Stomach (tissue), 19 donors: ENCODE measurements at places on chromosomes 7 and 10.

DNA sequence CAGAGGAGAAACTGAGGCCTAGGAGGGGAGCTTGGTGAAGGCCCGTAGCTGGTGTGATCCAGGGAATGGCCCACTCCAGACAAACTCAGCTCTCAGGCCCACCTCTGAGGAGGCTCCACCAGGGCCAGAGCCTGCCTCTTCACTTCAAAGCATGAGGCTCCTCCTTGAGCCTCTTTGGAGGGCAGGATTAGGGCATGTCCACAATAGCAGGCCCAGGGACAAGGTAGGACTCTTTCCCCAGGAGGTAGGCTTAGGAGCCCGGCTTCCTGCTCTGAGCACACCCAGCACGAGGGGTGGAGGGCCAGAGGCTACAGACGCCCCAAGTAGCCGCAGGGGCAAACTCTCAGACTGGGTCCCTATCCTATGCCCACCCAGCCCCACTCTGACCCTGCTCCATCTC is 164.6 kb upstream of the ZMIZ1 start:
- DNase-seq = peak; percentile 13

- no peak for DNase-seq
Measured at GRCh38 chr7:157926521-157927150, 589.8 kb downstream of the DNAJB6 start.

- DNase-seq = no peak
Measured at GRCh38 chr7:39602351-39602750, 21.0 kb upstream of the RALA start.

DNA sequence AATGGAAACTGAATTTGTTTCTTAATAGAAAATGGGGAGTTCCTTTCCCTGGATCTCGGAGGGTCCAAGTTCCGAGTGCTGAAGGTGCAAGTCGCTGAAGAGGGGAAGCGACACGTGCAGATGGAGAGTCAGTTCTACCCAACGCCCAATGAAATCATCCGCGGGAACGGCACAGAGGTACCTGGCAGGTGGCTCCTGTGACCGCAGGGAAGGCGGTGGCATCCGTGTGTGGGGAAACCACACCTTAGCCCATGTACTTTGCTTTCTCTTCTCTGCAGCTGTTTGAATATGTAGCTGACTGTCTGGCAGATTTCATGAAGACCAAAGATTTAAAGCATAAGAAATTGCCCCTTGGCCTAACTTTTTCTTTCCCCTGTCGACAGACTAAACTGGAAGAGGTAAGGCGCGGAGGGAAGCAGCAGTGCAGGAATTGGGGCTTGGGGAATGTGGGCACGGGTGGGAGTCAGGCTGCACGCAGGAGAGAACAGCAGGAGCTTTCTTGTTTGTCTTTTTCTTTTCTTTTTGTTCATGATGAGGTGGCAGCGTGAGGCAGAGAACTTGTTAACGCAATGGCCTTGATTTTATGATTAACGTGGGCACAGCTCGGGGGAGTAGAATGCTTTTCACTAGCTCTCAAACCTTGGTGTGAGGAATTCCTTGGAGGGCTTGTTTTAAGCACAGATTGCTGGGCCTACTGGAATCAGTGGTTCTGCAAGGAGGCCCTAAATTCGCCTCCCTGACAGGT is 12.8 kb downstream of the HKDC1 start:
- DNase-seq = no peak

GRCh38 chr10:101066146-101066895 is 4.5 kb downstream of the KAZALD1 start:
- peak; percentile 94 for DNase-seq

DNA sequence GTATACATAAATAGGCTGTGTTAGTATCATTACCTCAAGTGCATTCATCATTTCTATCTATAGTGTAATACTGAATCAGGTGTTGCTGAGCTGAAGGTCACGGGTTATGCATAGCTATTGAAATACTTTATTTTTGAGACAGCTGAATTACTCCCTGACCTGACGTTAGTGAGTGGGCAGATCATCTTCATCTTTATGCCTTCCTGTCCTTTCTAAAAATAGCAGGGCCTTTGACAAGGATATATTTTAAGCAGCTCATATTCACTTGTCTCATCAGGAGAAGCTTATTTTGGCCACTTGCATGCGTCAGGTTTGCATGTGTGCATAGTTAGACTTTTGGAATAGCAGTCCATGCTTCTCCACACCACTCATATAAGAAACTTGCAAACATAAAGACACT is 63.6 kb upstream of the DKK1 start:
- DNase-seq = no peak

DNA sequence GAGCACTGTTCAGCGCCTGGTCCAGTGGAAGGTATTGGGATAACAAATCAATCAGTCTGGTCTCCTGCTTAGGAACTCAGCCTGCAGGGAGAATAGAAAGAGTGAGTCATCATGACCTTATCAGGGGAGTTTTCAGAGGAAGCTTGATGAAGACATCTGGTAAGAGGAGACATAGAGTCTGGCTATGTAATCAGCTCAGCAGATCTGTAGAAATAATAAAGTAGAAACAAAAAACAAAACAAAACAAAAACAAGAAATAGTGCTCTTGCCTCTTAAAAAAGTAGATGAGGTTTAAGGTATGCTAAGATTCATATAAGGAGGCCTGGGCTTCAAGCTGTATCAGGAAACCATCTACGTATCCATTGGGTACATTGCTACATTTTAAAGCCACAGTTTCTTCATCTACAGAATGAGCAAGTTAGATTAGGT is 14.4 kb downstream of the TAS2R41 start:
- no peak for DNase-seq

- no peak for DNase-seq
Measured at GRCh38 chr7:35805876-35806275, 5.0 kb downstream of the SEPTIN7 start.

DNA sequence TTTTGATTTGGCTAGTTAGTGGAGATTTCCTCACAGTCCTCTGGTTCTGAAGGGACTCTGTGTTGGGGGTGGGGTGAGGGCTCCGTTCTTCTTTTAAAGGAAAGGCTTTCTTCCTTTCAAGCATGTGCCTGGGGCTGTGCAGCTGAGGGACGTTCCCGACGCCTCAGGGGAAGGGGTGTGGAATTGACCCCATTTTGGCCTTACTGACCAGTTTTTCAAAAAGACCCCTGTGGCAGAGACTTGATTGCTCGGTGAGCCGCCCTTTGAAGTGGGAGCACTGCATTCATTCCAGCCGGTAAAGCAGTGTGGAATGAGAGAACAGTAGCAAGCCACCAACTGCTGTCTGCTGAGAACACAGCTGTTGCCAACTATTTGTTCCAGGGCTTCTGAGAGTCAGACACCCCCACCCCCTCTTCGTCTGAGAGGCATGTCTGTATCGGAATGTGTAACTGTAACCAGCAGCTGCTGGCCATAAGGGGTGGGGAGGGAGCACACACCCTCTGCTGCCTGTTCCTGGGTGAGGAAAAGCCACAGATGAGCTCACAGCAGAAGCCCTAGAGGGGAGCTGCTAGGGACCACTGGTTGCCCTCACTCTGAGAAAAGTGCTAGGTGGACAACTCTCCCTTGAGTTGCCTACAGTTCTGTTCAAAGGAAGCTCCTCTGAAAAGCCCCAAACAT is 33.2 kb downstream of the WBP1L start:
- DNase-seq = peak; percentile 93

- DNase-seq = no peak
Measured at GRCh38 chr10:87691506-87692070, 31.9 kb downstream of the PAPSS2 start.

GRCh38 chr10:129605986-129606518 is 139.0 kb downstream of the MGMT start:
- peak; percentile 54 for DNase-seq

GRCh38 chr7:141460781-141461715 is 90.2 kb upstream of the AGK start:
- DNase-seq = peak; percentile 17

DNA sequence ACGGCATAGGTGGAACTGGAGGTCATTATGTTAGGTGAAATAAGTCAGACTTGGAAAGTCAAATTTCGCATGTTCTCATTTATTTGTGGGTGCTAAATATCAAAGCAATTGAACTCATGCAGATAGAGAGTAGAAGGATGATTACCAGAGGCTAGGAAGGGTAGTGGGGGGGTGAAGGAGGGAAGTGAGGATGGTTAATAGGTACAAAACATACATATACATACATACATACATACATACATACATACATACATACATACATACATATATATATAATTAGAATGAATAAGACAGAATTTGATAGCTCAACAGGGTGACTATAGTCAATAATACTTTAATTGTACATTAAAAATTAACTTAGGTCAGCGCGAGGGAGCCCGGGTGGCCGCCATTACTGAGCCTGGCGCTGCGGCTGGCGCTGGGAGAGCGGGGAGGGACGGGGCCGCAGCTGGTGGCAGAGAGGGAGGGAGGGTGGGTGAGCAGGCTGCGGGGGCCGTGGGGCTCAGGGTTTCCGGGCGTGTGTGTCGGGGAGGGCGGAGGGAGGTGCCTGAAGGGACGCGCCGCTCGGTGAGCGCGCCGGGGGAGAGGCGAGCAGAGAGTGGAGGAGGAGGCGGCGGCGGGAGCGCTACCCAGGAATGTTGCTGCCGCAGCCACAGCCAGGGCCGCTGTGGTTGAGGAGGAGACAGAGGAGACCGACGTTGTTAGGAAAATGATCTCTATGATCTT is 85.8 kb upstream of the EGFR start:
- DNase-seq = peak; percentile 69

- no peak for DNase-seq
Measured at GRCh38 chr10:78383378-78384048, 349.9 kb downstream of the RPS24 start.

DNA sequence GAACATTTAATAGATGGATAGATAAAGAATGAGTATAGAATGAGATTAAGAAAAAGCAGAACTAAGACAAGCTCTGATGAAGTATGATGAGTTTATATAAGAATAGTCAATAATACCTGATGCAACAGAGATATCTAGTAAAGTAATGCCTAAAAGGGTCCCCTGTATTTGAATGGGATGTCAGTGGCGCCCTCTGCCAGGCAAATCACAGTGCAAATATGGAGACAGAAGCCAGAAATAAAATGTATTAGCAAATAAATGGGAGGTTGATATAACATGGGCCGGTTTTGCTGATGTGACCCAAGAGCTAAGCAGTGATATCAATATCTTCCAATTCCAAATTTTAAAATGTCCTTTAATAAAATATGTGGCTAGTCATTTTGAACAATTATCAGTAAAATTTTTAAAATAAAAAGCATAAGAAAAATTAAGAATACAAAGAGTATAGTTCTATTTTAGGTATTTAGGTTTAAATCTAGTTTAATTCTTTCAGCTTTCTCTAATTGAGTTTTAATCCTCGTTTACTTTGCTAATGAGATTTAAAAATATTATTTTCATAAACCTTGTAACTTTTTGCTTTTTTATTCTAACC is 62.6 kb downstream of the ADK start:
- DNase-seq = peak; percentile 62

DNA sequence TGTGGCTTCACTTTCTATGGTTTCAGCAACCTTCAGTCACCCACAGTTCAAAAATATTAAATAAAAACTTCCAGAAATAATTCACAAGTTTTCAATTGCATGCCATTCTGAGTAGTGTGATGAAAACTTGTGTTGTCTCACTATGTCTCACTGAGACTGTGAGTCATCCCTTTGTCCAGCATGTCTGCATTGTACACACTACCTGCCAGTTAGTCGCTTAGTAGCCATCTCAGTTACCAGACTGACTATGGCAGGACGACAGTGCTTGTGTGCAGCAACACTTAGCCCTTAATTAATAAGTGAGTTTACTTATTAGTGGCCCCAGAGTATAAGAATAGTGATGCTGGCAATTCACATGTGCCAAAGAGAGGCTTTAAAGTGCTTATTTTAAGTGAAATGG is 22.5 kb downstream of the CCDC186 start:
- DNase-seq = no peak

DNA sequence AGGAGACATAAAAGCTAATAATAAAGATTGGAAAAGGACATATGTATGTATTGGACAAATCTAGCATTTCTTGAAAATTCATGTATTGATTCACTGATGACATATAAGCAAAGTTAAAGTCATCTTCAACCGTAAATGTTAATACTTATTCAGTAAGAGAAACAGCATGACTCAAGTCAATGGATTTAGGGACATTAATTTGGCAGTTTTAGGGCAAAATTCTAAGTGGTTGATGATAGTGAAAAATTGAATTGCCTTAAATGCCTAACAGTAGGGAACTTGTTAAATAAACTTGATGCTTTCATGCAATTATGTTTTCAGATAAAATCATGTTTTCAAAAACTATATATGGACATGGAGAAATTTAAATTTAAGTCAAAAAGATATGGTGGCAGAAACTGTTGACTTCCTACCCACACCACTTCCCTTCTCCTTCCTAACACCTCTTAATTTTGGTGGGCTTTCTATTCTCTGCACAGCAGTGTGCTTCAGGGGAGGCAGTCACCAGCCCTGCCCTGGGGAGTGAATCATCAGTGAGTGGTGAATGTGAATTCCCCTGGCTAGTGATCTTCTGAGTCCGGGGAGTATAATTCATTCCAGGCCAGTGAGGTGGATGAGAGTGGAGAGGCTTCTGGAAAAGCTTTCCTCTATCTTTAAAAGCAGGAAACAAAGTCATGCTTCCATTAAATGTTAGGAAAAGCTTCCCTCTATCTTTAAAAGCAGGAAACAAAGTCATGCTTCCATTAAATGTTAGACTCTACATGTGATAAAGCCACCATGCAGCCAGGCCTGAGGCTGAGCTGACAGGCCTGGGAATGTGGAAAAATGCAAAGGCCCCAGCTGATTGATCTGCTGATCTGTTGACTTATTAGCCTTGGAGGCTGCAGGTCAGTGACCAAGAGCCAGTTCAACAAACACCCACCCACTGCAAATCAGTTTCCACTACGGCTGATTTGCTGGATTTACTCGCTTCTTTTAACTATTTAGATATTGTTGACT is 25.2 kb upstream of the ITGB1 start:
- no peak for DNase-seq

DNA sequence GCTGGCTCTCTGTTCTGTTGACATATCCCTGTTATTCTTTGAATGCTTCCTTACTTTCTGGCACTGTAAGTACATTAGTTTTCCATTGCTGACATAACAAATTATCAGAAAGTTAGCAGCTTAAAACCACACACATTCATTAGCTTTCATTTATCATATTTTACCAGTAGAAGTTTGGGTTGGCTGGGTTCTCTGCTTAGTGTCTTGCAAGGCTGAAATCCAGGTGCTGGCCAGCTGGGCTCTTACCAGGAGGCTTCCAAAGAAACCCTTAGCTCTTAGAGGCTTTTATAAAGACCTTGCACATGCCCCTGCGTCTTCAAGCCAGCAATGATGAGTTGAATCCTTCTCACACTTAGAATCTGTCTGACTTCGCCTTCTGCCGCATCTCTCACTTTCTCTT is 160.6 kb downstream of the MLLT10 start:
- DNase-seq = peak; percentile 59

GRCh38 chr10:116109481-116109880 is 163.5 kb downstream of the GFRA1 start:
- DNase-seq = peak; percentile 11

GRCh38 chr10:123309731-123310130 is 155.5 kb downstream of the BUB3 start:
- DNase-seq = no peak
